Natural killer cell treated with Interleukin-12 subunit alpha and Interleukin-12 subunit beta and Interleukin-15 and Interleukin-18, amount 100 ng/mL, for 72 hours (primary cell): ENCODE measurements at places on chromosomes 6 and 20. TPM values are rescaled to one million over a fixed set of nuclear protein-coding genes. Genes with fewer than 3 reads are reported as not detected.

- H3K4me1 ChIP-seq = peaks cover 10% of the 10 kb centered on the region
- H3K27ac ChIP-seq = no peak overlapping the region
These were observed 144.9 kb upstream of the OLIG3 start for GRCh38 chr6:137638926-137639706.

DNA sequence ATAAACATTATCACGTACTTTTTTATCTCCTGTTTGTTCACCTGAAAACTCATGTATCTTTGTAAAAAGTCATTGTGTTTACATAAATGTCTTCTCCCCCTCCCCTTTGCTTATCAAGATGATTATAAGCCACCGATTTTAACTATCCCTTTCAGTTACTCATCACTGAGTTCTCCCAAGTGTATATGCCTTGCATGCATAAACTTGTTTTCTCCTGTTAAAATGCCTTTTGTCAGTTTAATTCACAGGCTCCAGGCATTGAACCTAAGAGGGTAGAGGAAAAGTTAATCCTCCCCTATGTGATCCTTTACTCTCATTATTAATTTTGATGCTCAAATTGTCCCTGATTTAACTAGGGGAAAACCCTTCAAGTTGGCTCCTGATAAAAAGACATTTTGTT, 24.2 kb downstream of the ANKEF1 start:
- no peak overlapping the region for H3K4me3 ChIP-seq
- H3K27ac ChIP-seq = no peak overlapping the region
- H3K27me3 ChIP-seq = no peaks in the 10 kb centered on the region
- no peak for DNase-seq
- H3K4me1 ChIP-seq = no peaks in the 10 kb centered on the region

The PACRG gene
- not detected for total RNA-seq

DNA sequence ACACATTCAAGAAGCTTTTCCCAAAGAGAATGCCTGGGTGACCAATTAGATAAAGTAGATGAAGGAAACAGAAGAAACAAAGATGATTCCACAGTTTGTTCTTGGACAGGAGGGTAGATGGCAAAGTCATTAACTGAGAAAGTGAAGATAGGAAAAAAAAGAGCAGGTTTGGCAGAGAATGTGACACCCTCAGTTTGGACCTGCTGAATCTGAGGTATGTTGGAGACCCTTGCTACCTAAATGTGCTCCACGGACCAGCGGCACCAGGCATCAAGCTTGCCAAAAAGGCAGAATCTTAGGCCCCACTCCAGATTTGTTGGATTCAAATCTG, 49.7 kb downstream of the ARHGAP18 start:
- H3K27ac ChIP-seq = no peak overlapping the region
- no peak overlapping the region for H3K4me3 ChIP-seq
- DNase-seq = no peak
- H3K4me1 ChIP-seq = peaks cover 20% of the 10 kb centered on the region
- H3K36me3 ChIP-seq = no peaks in the 10 kb centered on the region

DNA sequence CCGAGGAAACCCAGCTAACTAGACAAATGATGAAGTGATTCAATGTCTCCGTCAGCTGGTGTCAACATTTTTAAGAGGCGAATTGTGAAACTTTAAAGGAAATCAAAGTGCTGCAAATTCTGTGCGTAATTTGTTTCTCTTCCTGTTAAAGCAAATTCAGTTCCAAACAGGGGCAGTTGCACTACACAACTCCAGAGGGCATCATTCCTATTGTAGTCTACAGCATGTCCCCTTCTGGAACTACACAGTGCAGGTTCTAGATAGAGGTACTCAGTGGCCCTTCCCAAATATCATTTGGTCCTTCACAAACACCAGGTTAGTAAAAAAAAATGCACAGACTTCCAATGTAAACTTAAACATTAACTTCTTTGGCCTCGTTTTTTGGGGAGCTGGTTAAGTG, 38.3 kb upstream of the SMLR1 start:
- no peaks in the 10 kb centered on the region for H3K4me1 ChIP-seq
- no peak overlapping the region for H3K27ac ChIP-seq
- H3K36me3 ChIP-seq = no peaks in the 10 kb centered on the region

- H3K4me3 ChIP-seq = no peak overlapping the region
- no peak for DNase-seq
- H3K36me3 ChIP-seq = no peaks in the 10 kb centered on the region
- no peaks in the 10 kb centered on the region for H3K4me1 ChIP-seq
- H3K27me3 ChIP-seq = peaks cover under 1% of the 10 kb centered on the region
These were observed 126.2 kb upstream of the RNF24 start for GRCh38 chr20:4141291-4142240.

The KCNG1 gene
- not detected for total RNA-seq

The IRF4 gene
- total RNA-seq = 112 TPM

DNA sequence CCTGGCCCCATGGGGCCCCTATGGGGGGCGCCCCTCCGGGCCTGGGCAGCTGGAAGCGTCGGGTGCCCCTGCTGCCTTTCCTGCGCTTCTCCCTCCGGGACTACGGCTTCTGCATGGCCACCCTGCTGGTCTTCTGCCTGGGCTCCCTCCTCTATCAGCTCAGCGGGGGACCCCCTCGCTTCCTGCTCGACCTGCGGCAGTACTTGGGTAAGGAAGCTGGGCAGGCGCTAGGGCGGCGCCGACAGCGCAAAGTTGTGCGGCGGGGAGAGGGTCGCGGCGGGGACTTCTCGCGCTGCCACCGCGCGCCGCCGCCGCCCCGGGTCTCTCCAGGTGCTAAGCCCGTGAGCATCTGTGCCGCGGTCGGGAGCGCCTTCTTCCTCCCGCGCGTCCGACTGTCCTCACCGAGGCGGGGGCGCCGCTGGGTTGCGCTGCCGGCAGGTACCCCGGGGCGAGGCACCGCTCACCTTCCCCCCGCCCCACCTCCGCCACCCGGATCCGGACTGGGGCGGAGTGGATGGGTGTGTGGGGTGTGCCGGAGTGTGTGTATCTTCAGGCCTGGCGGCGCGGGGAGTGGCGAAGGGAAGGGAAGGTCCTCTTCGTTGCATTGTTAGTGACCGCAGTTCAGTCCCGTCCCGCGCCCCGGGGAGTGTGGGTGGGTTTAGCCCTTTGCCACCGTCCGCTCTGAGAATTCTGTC, 788 bp downstream of the UST start:
- no peak overlapping the region for H3K27ac ChIP-seq
- no peak for DNase-seq
- peaks cover 20% of the 10 kb centered on the region for H3K27me3 ChIP-seq
- peak overlapping the region; percentile 96 for H3K4me3 ChIP-seq

GRCh38 chr20:37350649-37351574, 5.0 kb downstream of the SRC start:
- peaks cover 16% of the 10 kb centered on the region for H3K4me1 ChIP-seq
- no peaks in the 10 kb centered on the region for H3K36me3 ChIP-seq
- H3K4me3 ChIP-seq = no peak overlapping the region
- DNase-seq = peak; percentile 56
- no peak overlapping the region for H3K27ac ChIP-seq
- H3K27me3 ChIP-seq = no peaks in the 10 kb centered on the region
